ENCODE measurements at places on chromosomes 13 and 19. TPM values are rescaled to one million over a fixed set of nuclear protein-coding genes. Genes with fewer than 3 reads are reported as not detected.

- DNase-seq, result no peak
Measured at GRCh38 chr19:36099166-36099785, 11.7 kb upstream of the OVOL3 start.

GRCh38 chr13:37587236-37587635 is 11.3 kb downstream of the POSTN start:
- no peak for DNase-seq

Gene ANKRD24
- total RNA-seq, result 0.13 TPM

- DNase-seq, result peak; percentile 86
Measured at GRCh38 chr19:41310033-41310831, at the start of gene CCDC97. TSS of gene CCDC97 (plus strand) at chr19:41310172. CDS start at chr19:41310311, 139 bp downstream.

Gene POLR1D
- total RNA-seq, result 145 TPM

DNA sequence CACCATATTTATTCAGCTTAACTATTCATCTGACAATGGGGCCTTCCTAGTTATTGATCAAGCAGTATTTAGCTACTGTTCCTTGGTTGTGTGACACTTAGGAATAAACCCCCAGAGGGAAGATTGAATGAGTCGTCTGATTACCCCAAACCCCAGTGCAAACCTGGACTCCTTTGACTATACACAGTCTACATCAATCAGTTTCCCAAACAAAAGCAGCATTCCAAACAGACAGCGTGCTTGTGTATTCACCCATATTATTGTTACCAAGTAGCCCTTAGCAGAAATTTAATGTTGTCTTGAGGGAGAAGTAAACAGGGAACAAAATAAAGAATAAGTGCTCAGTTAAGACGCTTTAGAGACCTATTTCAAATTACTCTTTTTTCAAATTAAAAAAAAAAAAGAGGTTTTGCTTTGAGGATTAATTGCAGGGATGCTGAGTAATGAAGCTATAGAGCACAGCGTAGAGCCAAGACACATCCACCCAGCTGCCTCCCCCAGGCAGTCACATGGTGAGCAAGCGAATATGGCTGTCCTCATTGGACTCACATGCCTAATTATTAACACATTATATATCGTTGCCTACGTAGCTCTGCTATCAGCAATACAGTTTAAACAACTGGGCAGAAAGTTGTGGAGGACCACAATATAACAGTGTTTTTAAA is 14.7 kb upstream of the B3GLCT start:
- DNase-seq, result no peak

DNA sequence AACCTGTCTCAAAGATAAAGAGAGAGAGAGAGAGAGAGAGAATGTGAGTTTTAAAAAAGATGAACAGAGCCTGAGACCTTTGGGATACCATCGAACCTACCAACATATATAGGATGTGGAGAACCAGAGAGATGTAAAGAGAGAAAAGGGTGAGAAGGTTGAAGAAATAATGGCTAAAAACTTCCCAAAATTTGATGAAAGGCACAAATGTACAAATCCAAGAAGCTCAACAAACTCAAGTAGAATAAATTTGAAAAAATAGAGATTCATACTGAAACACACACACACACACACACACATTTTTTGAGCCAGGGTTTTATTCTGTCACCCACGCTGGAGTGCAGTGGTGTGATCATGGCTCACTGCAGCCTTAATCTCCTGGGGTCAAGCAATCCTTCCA is 16.3 kb downstream of the ZNF558 start:
- no peak for DNase-seq

Gene DCT
- total RNA-seq, result not detected

DNA sequence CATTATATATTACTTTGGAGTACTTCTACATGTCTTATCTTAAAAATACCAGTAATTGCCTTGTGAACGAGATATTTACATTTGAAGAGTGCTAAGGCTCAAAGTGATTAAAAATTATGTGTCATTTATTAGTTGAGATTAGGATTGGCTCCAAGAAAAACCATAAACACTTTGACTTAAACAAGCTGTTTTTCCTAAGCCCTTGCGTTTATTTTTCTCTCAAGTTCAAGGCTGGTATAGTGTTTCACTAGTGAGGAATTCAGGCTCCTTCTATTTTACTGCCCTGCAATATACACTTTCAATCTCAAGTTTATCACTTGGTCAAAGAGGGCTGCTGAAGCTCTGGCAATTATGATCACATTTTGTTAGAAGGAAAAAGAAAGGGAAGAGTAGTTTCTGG is 49.9 kb downstream of the UFM1 start:
- no peak for DNase-seq

- DNase-seq, result no peak
Measured at GRCh38 chr13:80527400-80527799, 186.5 kb upstream of the SPRY2 start.

GRCh38 chr13:33340631-33341030 is 55.1 kb upstream of the STARD13 start:
- DNase-seq, result no peak

GRCh38 chr13:59747529-59747928 is 416.2 kb downstream of the DIAPH3 start:
- DNase-seq, result no peak

- DNase-seq, result no peak
Measured at GRCh38 chr13:105340061-105340606, 1195.3 kb downstream of the EFNB2 start.

- DNase-seq, result no peak
Measured at GRCh38 chr13:56718791-56719190, 421.9 kb upstream of the PRR20A start.

Gene APC2
- total RNA-seq, result 0.59 TPM

DNA sequence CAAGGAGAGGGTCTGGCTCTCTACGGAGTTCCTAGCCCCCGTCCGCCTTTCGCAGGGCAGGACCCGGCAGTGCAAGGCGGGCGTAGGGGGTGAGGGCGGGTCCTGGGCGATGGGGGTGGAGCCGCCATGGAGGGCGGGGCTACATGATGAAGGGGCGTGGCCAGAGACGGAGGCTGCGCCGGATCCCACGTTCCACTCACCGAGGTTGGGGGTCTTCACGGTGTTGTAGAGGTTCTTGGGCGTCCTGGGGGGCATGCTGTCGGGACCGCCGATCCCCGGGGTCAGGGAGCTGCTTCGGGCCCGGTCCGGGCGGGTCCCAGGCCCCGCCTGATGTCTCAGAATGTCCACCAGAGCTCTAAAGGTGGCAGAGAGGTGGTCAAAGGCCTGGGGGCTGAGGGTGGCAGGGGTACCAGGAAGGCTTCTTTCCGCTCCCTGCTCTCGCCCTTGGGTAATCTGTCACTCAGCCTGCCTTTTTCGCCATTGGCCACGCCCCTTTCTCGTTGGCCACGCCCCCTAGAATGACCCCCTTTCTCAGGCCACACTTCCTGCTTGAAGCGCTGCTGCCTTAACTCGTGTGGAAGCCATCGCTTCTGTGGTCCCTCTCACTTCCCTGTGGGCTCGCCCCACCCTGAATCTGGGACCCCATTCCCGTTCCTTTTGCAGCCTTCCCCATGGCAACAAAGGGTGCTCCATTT is 2.5 kb downstream of the SHISA7 start:
- no peak for DNase-seq

DNA sequence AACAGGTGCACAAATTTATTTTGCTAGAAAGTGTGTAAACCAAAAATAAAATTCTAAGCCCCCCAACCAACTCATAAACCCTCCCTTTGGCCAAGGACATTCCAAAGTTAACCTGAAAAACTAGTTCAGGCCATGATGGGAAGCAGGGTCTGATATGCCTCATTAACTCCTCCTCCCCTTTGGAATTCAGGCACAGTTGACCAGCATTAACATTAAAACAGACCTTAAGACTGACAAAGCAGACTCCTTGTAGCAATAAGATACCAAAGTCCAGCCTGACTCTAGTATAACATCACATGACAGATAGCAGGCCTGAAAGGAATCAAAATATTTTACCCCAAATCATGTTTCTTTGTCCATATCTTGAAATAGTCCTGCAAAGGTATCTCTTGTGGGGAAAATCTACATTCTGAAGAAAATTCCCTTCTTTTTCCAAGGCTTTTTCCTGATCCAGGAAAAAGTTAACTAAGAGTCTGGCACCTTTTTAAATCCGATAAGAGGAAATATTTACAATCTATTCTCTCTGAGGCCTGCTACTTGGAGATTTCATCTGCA is 19.7 kb downstream of the NEK5 start:
- no peak for DNase-seq

Gene KLHL1
- total RNA-seq, result not detected

DNA sequence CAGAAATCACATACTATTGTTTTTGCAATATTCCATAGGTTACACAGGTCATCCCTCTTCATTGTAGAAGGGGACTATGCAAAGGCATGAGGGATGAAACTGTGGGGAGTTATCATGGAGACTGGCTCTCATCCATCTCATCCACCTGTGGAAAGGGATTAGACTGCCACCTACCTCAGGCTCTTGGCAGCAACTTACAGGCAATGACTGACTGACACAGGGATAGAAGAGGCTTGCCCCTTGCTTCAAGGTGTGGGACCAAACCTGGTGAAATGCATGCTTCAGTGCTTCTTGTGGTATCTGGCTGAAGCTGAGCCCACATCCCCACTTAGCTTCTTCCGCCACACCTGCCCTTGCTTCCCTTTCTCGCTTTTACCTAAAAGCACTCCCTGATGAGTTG is 341.3 kb downstream of the GPC5 start:
- DNase-seq, result no peak

DNA sequence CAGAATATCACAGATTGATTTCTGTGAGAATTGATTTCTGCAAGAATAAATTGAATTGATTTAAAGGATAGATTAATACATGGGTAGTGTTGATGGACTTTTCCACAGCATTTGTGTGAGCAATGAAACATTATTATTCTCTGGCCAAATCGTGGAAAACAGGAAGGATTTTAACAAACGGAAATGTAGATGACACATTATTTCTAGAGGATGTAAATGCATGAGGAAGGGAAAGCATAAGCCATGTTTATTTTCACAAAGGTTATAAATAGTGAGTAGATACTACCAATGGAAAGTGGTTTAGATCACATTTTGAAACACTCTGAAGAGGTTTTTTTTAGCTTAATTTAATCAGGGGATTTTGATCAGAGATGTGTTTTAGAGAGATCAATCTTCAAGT is 1534.6 kb upstream of the MIR17HG start:
- no peak for DNase-seq

DNA sequence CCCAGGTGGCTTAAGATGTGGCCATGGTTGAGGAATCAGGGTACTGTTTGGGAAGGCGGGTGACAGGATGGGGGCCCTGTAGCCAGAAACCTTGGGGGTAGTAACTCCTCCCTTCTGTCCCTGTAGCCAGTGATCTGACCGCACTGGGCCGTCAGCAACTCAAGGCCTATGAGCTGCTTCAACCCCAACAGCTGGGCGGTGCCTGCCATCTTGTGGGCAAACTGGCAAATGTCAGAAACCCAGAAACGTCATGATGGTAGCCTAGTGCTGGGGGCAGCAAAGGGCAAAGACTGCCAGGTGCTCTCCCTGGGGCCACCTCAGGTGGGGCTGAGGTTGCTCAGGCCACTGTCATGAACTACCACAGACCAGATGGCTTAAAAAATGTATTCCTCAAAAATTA is 3.5 kb downstream of the COPE start:
- DNase-seq, result peak; percentile 48
